Upper lobe of left lung (tissue), 6 donors: ENCODE measurements at places on chromosomes 11 and 22.

GRCh38 chr22:38832005-38832978 lies 11.5 kb downstream of the NPTXR start:
- DNase-seq, result no peak

DNA sequence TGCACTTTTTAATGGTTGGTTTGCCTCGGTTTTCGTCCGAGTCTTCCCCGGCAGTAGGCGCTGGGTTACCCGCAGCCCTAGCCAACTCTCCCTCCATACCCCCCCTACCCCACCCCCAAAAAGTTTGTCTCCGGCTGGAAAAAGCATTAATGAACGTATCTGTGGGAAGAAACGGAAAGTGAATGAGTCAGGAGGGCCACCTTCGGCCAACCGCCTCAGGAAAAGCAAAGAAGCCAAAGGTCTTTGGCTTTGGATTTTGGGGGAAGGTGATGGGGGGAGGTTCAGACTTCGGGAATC lies 508 bp upstream of the FLI1 start:
- no peak for DNase-seq

DNA sequence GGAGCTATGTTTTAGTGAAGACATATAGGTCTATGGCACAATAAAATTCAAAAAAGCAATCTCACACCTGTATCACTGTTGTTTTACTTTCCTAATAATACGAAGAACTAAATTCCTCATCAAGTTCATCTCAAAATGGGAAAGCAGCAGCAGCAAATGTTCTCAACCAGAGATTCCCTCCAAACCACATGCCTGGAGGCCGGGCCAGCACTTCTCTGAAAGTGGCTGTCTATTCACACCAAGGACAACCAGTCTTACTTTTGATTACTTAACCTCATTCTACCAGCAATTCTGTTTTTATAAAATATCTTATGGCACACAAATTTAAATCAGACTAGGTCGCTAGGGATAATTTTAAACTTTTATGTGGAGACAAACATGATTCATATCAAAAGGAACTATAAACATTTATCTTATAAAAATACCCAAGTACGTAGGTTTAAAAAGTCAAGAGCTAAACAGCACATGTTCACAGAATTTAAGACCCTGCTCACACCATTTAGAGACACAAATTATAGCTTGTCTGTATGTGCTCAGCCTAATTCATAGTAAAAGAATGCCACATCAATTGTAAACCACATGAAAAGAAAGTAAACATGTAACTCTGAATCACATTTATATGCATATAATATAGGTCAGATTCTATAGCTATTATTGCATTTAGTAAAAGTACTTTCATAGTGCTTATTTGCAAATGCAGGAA lies 46.1 kb downstream of the RRAS2 start:
- no peak for DNase-seq

DNA sequence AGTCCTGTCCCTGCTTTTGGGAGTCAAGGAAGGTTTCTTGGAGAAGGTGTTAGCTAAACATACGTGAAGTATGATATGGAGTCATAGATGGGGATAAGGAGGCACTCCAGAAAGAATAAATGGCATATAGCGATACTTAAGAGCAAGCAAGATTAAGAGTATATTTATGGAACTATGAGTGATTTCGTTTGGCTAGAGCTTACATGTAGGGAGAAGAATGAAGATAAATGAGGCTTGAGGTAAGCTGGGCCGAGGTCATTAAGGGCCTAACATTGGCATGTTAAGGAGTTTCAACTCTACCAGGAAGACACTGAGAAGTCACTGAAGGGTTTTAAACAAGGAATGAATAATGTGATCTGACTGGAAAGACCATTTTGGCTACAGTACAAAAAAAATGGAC lies 33.3 kb downstream of the EIF3M start:
- no peak for DNase-seq

DNA sequence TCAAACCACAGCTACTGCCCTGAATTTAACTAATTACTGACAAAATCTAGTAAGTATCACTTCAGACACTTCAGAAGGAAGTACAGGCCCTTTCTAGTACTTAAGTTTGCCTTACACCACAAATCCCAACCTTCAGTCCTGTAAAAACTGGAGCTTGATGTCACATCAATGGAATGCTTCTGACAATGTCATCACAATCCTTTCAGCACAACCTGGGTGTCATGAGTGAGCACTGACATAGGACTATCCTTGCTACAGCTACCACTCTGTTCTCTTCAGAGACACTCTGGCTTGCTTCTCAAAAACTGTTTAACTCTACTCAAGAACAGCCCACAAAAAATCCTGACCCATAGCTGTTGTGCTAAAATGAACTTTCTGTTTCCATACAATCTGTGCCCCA lies 108.2 kb downstream of the RRM1 start:
- no peak for DNase-seq

DNA sequence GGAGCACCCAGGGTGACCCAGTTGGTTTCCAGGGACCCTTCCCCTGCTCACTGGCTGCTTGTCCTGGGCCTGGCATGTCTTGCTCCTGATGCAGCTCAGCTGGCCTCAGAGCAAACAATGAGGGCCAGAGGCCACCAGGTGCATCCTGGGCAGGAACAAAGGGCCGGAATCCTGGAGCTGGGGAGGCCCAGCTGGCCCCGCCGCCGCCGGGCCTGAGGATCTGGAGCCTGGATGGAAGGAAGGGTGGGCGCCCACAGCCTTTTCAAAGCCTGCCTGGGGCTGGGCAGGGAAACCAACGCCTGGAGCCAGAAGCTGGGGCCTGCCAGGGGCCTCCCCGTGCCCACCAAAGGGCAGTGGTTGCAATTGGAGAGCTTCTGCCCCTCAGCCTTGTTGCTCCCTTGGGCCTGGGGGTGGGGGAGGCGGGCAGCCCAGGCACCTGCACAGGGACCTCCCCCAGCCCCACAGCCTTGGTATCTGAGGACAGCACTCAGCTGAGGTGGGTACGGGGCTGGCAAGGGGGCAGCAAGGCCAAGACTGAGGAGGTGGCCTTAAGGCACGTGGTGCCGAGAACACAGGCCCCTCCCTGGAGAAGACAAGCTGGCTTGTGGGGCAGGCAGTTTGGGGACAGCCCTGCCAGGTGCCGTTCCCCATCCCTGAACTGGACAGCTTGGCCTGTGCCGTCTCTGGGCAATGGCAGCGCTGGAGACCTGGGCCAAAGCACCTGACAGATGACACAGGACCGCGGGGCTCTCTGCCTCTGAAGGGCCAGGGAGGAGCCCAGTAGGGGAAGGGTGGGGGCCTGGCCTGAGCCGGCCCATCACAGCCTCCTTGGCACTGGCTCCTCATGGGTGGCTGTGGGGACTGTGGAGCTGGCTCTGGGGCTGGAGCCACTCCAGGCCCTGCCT lies 7.1 kb upstream of the ADORA2A start:
- no peak for DNase-seq

GRCh38 chr11:2911785-2912391 lies 17.3 kb downstream of the PHLDA2 start:
- peak; percentile 78 for DNase-seq

- DNase-seq, result no peak
Observed at GRCh38 chr11:114015117-114015516, 40.2 kb downstream of the HTR3A start.

DNA sequence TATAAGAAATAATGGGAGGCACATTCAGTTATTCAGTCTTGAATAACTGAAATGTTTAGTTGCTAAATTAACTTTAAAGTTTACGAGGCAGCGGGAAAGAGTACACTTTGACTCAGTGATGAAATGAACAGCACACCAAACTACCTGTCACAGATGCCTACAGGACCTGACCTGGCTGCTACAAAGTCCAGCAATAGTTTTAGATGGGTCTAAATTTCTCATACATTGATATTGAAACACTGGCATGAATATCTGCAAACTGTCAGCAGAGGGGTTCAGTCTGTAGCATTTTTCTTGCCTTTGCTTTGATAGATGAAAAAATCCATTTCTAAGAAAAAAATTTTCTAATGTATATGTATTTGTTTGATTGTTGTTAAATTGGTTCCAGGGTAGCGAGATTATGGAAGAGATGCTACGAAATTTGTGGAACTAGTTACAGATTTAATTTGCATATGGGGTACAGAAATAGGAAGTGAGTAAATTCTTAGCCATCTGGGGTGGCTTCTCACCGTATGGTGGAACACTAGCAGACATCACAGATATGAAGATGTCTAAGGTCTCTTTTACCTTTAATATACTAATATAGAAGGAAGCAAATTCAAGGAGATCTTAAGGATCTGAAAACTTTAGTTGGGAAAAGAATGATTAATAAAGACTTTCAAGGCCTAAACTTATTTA lies 20.8 kb upstream of the GAB2 start:
- no peak for DNase-seq
